ENCODE measurements at places on chromosomes 7 and 10.

DNA sequence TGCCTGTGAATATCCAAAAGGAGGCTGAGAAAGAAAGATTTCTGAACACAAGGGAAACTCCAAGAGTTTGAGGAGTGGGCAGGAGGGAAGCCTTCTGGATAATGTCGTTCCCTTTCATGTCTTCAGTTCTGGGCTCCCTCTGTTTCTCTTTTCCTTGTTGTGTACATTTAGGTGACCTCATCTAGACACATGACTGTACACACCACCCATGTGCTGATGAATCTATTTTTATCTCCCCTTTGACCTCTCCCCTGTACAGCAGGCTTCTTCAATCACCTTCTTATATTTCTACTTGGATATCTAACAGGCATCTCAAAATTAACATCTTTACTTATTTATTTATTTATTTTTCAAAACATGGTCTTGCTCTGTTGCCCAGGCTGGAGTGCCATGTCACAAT is 363.1 kb downstream of the GATA3 start:
- DNase-seq = no peak

DNA sequence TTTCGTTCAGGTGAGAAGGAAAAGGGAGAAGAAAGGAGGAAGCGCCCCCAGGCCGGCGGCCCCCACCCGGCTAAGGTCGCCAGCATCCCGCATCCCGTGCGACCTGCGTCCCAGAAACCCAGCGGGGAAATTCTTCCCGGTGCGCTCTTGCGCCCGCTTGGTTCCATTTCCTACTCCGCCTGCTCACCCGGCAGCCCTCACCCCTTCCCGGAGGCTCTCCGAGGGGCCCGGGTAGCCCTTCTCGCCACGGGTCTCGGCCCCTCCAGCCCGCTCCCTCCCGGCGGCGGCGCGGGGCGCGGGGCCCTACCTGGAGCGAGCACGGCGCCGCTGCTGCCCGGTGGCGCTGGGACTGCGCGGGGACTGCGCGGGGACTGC is at the start of gene PRKCQ:
Gene PRKCQ (minus strand): TSS at position 373 of the 375 bp plus-strand sequence. CDS start 65,141 bp downstream, outside the sequence.
- DNase-seq = no peak

GRCh38 chr7:43038254-43038653 is 74.2 kb upstream of the HECW1 start:
- no peak for DNase-seq

- no peak for DNase-seq
Measured at GRCh38 chr7:7109934-7110333, 72.4 kb upstream of the C1GALT1 start.

- no peak for DNase-seq
Measured at GRCh38 chr10:52437205-52437646, 123.1 kb downstream of the DKK1 start.

DNA sequence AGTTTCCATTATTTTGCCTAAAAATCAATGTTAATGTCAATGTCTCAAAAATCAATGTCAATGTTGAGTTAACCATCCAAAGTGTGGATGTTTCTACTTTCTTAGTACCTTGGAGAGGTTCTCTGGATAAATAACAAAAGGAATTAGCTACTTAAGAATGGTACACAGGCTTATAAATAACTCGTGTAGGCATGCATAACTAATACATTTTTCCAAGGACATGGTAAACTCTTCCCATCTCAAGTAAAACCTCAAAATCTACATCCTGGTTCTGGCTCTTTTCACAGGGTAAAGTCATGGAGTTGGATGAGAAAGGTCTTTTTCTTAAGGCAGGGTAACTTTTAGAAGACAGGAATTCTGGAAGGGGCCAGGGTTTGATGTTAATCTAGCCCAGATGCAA is 59.9 kb downstream of the CAV1 start:
- DNase-seq = no peak

GRCh38 chr10:84193327-84193726 is 1.0 kb upstream of the CDHR1 start:
- no peak for DNase-seq

GRCh38 chr10:117140525-117140902 is 2.4 kb upstream of the VAX1 start:
- DNase-seq = no peak
